Stimulated activated CD8-positive, alpha-beta memory T cell treated with anti-CD3 and anti-CD28 coated beads, Interleukin-15, amount 100 ng/mL, for 1 hour (primary cell): ENCODE measurements at places on chromosomes 2 and 18.

GRCh38 chr2:99695130-99695943 lies 205.5 kb upstream of the REV1 start:
- no peak for DNase-seq

- no peak for DNase-seq
These were observed 755 bp downstream of the NEUROD1 start for GRCh38 chr2:181679544-181679979.

GRCh38 chr2:147679191-147679954 lies 165.5 kb upstream of the ACVR2A start:
- no peak for DNase-seq

DNA sequence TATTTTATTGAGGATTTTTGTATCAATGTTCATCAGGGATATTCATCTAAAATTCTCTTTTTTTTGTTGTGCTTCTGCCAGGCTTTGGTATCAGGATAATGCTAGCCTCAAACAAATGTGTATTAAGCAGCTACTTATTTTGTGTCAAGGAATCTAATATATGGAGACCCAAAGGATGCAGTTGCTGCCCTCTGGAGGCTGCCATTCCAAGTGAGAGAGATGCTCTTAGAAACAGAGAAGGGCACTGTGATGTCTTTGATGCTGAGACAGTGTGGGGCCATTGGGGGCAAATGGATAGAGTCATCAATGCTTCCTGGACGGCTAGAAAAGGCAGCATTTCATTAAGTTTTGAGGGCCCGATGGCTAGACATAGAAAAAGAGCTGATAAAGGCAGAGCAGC lies 292.6 kb downstream of the SETBP1 start:
- no peak for DNase-seq

DNA sequence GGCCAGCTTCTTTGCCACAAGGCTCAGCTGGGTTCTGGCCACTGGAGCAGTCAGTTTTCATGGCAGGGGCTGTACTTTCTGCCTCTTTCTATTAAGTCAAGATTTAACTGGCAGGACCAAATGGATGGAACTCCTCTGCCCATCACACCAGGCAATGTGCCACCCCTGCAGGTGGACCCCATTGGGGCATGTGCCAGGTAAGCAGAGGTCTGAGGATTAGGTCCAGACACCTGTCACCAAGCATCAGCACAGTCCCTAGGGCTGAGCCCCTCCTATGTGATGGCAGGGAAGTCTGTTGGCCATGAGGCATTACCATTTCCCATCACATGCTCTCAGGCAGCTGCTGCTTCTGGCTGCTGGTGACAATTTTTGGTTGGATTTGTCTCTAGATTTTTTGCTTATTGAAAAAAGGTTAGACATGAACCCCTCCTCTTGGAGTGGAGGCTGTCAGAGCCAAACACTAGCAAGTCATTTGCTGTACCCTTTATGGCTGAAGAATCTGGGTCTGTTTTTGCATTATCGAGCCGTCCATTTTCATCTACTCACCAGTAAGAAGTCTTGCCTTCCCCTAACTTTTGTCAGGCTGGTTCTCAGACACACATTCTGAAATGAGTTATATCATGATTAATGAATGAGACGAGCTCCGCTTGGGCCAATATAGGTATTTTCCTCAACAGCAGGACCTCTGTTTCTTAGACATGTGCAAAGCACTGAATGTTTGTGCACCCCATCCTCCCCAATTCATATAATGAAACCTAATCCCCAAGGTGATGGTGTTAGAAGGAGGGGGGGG lies 328.0 kb downstream of the TSN start:
- no peak for DNase-seq

DNA sequence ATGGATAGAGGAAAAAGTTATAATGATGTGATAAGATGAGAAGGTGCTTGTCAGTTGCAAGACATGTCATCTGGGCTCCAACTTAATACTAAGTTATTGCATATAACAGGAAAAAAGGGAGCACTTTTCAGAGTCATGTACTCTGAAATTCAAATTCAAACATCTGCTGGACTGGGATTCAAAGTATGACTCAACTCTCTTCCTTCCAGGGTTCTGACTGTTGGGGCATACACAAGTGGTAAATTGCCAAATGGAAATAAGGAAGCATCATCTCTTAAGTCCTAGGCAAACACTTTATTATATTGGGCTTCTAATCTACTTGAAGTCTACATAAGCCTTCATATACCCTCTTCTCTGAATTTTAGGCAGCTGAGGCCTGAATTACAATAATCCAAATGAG lies 44.9 kb downstream of the ZBTB14 start:
- no peak for DNase-seq
